ENCODE measurements at places on chromosomes 6 and 20.
A peak's percentile ranks its signal among the peaks of the same experiment; 100 is the strongest.

DNA sequence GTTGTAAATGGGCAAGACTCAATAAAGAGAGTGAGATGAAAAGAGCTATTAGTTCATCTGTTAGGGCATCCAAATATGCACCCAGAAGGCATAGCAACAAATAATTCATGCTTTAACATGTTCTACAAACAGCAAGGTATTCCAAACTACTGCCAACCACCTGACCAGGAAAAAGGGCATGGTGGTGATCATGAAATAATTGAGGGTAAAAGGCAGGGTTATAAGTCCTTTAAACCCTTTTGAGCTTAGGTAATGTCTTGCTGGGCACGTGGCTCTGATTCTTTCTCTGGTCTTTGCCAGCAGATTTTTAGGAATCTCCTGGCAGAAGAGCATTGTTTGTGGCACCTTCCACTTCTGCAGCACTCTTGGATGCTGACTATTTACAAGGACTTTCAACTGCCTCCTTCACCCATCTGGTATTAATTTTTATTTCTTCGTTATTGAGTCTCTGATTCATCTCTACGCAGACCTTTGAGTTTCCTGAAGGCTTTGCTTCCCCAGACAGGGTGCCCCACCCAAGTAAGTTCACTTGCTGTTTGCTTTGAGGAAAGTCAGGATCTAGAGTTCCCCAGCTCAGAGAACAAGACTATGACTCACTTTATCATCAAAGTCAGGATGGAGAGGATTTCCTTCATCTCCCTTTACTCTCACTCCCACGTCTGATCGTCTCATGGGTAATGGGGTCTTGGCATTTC, 83.4 kb upstream of the NEDD9 start:
- DNase-seq = peak; percentile 87

GRCh38 chr6:161701056-161701455, 427.2 kb upstream of the AGPAT4 start:
- DNase-seq = no peak

DNA sequence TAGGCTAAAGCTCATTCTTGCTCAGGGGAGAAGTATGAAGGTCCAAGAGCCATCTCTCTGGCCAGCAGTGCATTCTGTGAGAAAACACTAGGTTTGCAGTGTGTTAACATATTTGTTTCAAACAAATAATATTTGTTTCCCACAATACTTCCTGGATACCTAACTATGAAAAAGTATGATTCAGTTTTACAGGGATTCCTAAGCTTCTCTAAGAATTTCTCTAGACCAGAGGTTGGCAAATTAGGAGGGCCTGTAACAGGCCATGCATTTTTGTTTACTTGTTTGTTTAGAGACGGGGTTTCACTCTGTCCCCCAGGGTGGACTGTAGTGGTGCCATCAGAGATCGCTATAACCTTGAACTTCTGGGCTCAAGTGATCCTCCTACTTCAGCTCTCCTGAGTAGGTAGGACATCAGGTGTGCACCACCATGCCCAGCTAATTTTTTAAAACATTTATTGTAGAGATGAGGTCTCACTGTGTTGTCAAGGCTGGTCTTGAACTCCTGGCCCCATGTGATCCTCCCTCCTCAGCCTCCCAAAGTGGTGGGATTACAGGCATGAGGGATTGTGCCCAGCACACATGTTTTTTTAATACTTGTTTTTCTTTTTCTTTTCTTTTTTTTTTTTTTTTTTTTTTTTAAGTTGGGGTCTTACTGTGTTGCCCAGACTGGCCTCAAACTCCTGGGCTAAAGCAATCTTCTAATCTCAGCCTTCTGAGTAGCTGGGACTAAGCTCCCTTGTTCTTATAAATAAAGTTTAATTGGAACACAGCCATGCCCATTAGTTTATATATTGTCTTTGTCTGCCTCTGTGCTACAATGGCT, 71.7 kb downstream of the ADGRG6 start:
- no peak for DNase-seq

GRCh38 chr6:28981833-28982475, 23.2 kb downstream of the ZNF311 start:
- peak; percentile 84 for DNase-seq

DNA sequence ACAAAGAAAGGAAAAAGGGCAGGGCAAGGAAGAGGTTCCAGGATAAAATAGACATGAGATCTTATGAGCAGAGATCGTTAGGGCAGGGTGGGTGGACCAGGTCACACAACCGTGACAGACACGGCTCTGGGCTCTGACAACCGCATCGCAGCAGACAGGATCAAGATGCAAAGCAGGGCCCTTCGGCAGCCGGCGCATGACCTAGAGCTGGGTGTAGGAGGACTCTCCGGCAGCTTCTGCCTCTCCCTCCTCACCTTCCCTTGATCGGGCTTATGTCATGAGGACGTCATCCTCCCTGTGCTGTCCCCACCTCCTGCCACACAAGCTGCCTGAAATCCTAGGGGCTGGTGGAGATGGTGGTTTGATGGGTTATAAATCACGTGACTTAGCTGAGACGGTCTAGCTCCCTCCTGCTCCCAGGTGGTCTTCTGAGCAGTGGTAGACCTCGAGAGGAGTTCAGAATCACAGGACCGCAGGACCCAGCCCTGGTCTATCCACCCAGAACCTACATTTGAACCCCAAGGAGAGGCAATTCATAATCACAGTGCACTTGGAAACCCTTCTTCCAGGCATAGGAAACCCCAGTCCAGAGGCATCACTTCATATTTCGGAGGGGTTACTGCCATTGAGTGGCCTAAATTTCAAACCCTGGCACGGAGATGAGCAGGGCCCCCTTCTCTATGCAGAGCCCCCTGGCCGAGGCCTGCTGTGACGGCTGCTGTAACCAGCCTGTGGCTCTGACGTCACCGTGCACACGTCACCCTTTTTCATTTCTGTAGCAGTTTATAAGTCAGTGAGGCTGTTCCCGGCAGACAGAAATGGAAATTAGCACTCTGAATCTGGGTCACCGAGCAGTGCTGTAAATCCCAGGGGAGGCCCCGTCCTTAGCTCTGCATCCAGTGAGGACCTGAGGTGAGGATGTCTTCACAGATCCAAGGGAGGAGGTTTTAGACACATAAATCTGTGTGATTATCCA, 8.7 kb upstream of the CCR6 start:
- no peak for DNase-seq

DNA sequence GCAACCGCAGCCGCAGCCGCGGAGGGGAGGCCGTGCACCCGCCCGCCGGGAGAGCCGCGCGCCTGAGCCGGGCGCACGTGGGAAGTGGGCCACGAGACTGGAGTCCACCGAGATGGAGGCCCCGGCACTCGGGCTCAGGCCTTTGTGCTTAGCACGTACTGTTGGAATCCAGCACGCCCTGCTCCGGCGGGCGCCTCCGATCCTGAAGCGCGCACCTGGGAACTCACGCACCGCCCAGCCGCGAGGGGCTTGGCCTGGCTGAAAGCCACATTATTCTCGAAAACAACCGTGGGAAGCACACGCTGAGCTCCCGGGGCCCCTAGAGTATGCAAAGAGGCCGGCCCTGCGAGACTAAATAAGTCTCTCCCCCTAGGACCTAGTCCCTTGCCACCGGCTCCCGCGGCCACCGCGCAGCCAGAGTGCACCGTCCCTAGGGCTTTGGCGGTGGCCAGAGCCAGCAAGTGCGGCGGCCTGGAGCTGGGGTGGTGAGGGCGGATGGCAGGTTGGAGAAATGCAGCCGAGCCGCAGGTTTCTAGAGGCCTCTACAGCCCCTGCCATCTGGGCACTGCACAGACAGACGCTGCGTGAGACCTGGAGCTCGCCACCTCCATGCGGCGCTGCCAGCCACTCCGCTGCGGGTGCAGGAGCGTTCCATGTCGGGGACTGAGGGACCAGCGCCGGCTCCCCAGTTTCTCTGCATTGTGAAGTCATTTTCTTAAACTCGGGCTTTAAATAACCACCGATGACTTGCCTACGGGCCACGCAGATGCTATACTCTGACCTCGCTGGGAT, 42.0 kb upstream of the LY86 start:
- DNase-seq = no peak

DNA sequence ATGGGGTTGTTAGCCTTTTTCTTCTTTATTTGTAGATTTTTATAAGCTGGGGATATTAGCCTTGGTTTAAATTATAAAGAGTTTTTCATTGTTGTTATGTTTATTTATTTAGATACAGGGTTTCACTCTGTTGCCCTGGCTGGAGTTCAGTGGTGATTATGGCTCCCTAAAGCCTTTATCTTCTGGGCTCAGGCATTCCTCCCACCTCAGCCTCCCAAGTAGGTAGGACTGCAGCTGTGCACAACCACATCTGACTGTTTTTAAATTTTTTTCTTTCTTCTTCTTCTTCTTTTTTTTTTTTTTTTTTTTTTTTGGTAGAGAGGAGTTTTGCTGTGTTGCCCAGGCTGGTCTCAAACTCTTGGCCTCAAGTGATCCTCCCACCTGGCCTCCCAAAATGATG, 80.9 kb downstream of the UBE3D start:
- no peak for DNase-seq

DNA sequence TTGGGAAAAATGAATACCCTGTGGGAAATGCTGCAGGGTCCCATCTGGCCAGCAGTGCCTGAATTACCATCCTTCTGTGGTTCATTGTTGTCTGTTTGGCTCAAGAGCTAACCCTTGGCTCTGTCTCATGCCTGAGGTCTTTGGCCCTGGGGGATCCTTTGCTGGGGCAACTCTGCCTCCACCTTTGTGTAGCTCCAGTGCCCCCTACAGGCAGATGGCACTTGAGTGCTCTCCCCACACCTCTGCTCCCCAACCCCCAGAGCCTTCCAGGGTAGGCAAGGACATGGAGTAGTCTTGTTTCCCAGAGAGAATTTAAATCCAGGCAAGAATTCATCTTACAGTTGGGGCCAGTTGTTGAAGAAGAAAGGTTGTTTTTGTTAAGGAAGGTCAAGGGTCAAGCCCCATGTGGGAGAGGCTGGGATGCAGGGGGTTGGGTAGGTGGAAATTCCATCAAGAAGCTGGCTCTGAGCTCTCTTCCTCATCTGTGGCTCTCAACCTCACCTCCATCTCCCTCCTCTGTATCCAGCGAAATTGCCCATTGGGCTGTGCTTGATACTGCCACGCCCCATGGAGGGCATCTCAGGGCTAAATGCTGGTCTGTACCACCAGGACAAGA, 44.2 kb downstream of the ZNF831 start:
- no peak for DNase-seq

GRCh38 chr6:137859025-137859424, 8.0 kb upstream of the TNFAIP3 start:
- DNase-seq = no peak

- DNase-seq = no peak
Observed at GRCh38 chr6:7234547-7234946, 78.5 kb downstream of the SSR1 start.

GRCh38 chr20:63280929-63281545, 8.4 kb downstream of the ARFGAP1 start:
- no peak for DNase-seq

DNA sequence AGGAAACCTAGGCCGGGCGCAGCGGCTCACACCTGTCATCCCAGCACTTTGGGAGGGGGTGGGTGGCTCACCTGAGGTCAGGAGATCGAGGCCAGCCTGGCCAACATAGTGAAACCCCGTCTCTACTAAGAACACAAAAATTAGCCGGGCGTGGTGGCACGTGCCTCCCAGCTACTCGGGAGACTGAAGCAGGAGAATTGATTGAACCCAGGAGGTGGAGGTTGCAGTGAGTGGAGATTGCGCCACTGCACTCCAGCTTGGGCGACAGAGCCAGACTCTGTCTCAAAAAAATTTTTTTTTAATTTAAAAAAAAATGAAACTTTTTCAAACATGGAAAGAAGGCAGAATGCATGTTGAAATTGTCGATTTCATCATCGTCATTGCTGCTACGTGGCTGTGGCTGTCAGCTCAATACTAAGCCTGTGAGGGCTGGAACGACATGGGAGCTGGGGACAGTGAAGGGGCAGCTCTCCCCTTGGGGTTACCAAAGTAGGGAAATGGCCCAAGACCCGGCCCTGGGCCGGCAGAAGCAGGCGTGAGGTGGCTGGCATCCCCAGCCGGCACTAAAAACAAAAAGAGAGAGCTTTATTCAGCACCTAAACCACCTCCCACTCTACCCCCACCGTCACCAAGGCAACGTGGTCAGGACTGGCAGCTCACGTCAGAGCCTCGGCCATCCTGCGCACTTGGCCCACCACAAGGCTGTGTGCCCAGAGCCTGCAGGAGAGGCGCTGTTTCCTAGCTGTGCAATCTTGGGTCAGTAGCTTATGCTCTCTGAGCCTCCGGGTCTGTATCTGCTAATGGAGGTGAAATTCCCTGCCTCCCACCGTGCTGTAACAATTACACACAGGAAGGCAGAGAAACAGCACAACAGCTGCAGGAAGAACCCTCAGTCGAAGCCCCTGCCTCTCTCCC, 30.8 kb downstream of the AGPAT4 start:
- DNase-seq = peak; percentile 68

- no peak for DNase-seq
Observed at GRCh38 chr6:15429141-15430110, 183.6 kb downstream of the JARID2 start.

- no peak for DNase-seq
Observed at GRCh38 chr20:2417213-2417541, 36.5 kb downstream of the TGM6 start.

DNA sequence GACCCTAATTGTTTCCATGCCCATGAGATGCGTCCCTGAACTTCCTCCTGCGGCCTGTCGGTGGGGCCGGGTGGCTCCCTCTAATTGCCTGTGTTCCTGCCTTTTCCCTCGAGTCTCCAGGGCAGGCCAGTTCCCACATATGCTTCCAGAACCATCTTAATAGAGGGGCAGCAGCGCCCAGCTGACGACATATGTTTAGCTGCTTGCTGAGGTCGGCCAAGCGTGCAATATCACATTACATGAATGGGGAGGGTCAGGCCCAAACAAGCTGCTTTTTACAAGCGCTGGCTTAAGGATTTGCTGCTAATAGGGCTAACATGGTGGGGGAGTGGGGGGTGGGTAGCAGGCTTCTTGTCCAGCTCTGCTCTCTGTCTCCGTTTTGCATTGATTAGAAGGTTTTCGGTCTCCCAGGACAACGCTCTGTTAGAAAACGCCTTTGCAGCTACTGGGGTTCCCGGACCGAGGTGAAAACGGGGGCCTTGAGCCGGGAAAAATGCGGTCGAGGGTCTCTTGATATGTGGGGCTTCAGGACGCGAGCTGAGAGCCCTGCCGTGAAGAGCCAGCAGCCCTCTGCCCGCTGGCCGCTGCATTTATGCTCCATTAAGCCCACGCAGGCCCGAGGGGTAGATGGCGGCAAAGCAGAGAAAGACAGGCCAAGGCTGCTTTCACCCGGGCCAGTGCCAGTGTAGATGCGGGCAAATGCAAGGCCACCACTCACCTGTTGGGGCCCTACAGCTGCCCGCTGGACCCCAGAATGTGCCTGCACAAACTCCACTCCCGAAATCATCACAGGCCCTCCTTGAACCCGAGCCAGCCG, 308.5 kb downstream of the BMP7 start:
- peak; percentile 62 for DNase-seq

DNA sequence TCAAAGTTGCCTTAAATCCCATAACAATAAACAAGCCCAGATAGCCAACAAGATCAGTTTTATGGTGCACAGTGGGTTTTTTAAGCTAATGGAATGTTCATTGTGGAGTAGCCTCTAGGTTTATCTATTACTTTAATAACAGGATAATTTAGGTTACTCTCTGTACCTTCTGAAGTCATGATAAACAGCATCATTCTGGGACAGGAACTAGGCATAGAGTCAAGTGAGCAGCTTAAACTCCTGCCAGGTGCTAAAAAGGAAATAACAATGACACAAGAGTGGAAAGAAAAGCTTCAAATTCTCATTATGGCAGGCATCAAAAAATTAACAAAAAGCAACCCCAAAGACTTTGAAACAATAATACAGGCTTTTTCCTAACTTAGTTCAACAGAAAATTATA, 228.8 kb downstream of the HACE1 start:
- DNase-seq = no peak

Measured in AG09319 (cell line).